ENCODE measurements at places on chromosomes 13 and 19.

DNA sequence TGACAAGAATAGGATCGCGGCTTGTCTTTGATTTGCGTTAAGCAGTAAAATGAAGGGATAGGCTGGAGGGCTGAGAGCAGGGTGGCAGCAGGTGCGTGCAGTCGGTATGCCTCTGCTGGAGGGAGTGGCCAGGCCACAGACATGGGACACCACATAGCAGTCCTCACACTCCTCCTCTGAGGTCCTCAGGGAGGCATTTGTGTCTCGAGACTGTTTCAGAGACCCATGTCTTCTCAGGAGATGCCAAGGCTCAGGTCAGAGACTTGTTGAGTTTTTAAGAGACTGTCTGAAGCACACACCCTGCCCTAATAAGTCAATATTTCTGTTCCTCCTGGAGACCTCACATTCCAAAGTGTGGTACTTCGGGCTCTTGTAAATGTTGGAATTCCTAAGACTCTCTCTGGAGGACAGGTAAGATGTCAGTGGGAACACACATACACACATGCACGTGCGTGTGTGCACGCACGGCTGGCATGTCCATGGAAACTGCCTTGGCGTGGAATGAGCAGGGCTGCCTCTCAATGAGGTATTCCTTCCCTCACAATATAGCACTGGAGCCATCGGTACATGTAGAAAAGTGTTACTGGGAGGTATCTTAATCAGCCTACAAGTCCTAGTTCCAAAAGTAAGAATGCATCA is 46.4 kb downstream of the COL4A2 start:
- no peak for DNase-seq

DNA sequence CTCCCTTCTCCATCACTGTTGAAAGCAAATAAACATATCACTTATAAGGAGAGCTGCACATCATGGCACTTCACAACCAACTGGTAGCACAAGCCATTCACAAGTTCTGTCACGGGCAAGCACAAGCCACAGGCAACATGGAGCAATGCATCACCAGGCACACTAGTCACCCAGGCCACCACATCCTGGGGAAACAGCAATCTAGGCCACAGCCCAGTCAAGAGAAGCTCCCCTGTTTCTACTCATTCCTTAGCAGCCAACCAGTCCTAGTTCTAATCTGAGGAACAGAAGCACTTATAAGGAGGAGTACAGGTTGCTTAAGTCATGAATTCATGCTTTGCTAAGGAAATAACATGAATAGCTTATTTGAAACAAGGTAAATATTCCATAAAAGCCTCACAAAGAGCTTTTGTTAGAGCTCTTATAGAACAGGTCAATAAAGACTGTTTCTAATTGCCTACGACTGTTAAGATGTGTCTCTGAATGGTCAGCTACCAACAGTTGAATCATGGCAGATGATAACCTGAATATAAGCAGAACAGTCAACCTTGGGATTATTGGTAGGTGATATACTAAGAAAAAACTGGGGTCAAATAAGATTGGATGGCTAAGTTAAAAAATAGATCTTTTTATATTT is 169.0 kb downstream of the TBC1D4 start:
- DNase-seq, result peak; percentile 21

DNA sequence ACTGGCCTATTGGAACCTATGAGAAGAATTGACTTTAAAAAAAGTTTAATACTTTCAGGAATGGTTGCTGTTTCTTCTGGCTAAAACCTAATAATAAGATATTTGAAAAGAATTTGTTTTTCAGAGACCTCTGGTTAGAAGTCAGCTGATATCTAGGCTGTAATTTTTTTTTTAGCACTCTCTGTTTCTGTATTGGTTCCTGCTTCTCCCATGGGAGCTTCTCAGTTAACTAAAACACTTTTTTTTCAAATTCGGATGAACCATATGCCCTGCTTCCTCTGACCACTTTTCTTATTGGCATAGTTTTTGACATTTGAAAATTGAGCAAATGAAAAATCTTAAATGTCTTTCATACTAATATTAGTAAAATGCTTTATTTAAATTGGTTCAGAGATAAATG is 163.5 kb upstream of the SLC10A2 start:
- no peak for DNase-seq

DNA sequence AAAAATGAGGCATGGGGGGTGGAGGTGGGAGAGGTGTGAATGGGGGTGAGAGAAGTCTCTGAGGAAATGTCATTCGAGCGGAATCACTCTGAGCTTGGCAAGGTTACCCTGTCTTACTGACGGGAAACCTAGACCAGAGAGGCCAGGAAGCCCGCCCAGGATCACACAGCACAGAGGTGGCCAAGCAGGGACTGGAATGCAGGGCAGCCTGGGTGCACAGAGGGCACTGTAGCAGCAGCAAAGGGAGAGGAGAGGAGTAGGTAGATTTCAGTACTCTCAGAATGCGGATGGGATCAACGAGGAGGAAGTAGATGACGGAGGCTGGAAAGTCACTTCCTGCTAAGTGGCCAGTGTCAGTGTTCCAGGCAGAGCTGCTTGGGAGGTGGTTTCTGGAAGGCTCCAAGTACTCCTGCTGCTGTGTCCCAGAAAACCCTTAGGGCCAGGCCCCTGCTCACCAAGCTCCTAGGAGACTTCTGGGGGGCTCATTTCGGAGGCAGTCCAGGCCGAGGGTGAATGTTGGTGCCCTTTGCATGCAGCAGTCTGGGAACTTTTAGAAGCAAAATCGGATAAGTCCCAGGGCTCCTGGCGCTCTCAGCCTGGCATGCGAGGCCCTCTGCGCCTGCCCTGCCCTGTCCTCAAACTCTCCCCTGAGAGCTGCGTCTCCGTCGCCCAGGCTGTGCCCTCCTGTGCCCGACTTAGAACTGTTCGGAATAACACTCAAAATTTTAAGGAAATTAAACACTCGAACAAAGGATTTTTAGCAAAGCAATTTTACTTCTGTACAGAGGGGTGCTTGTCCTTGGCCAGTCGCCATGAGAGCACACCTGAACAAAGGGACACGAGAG is 33.5 kb downstream of the DNM2 start:
- no peak for DNase-seq

DNA sequence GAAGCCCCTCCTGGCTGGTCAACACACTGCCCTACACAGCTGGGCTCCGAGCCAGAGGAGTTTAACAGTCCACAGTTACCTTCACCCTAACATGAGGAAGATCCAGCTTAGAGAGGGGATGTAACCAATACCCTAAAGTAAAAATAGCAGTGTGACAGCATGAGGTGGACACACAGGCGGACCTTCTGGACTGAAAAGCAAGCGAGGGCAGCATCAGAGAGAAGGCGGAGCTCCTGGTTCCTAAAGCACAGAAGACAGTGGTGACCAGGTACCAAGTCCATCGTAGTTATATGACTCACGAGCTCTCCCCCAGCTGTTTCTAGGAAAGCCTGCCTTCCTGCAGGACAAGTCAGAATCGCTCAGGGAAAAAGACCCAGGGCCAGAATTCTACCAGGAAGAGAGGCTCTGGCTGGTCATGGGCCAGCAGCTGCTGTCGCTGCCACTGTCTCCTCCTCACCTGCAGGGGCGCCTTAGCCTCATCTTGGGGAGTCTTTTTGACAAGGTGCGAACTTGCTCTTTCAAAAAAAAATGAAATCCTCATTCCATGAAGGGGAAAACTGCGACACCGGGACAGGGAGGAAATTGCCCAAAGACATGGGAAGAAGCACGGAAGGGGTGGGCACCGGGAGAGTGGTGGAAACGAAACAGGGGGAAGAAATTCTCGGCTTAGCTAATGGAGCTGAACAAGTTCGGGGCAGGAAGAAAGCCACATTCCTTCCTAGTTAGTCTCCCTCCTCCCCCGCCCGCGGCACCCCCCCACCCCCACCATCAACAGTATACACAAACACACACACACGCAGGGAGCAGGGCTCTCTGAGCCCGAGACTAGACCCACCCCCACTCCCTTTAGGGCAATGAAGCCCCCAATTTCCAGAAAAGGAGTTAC is 1.7 kb downstream of the ELL start:
- DNase-seq, result peak; percentile 63
